ENCODE measurements at places on chromosomes 7 and 10. TPM values are rescaled to one million over a fixed set of nuclear protein-coding genes. Genes with fewer than 3 reads are reported as not detected.

Gene VAX1
- not detected for total RNA-seq

Gene HOXA10
- 1.1 TPM for total RNA-seq

Gene OPALIN
- total RNA-seq: not detected

Gene PKD2L1
- not detected for total RNA-seq

Gene TMEM196
- not detected for total RNA-seq

Gene CASTOR2
- total RNA-seq: 1.5 TPM

Gene SUN3
- not detected for total RNA-seq

Gene CD36
- 0.47 TPM for total RNA-seq

Gene GDF2
- total RNA-seq: not detected

Gene MRC1
- not detected for total RNA-seq

Gene GATA3
- 3.5 TPM for total RNA-seq

Gene AS3MT
- total RNA-seq: 3.2 TPM

Gene MACC1
- total RNA-seq: 1.4 TPM

Gene PRRT4
- total RNA-seq: 1.3 TPM

Gene XRCC2
- 4.6 TPM for total RNA-seq

Gene STAMBPL1
- total RNA-seq: 5.2 TPM

Gene C10orf105
- total RNA-seq: not detected

Gene MUC3A
- total RNA-seq: not detected

Gene BHLHA15
- 1.2 TPM for total RNA-seq

Gene LMTK2
- total RNA-seq: 7.6 TPM

Gene MYOF
- total RNA-seq: 123 TPM

Gene RSPH10B
- 0.62 TPM for total RNA-seq

Gene ABCC2
- total RNA-seq: 0.39 TPM

Gene OR6V1
- not detected for total RNA-seq

Gene CTAGE15
- total RNA-seq: 0.31 TPM

Gene FXYD4
- not detected for total RNA-seq

Gene HYAL4
- total RNA-seq: not detected

Gene GRM3
- total RNA-seq: not detected

Gene TUBB8
- not detected for total RNA-seq

Gene MSMB
- total RNA-seq: not detected

Gene NPC1L1
- total RNA-seq: not detected

Gene CTNNA3
- total RNA-seq: not detected

Gene ATP6V1F
- 171 TPM for total RNA-seq

Gene HACD1
- total RNA-seq: 27.8 TPM

Gene SLC18A3
- not detected for total RNA-seq

Gene CCDC136
- total RNA-seq: 0.39 TPM

Gene OR2A12
- total RNA-seq: not detected

Gene EVX1
- not detected for total RNA-seq

Gene RARRES2
- total RNA-seq: not detected

Gene IFIT2
- total RNA-seq: 0.62 TPM

Gene TMEM213
- not detected for total RNA-seq

Gene REPIN1
- 36.2 TPM for total RNA-seq

Gene CACNA2D1
- 1.7 TPM for total RNA-seq

Gene FOXI2
- not detected for total RNA-seq

Gene MOGAT3
- total RNA-seq: not detected

Gene PRLHR
- total RNA-seq: not detected

Gene CDK14
- total RNA-seq: 11.6 TPM

Gene SFTPA1
- total RNA-seq: not detected

Gene PTER
- total RNA-seq: 11.3 TPM

Gene ANK3
- total RNA-seq: 5.4 TPM

All from hair follicular keratinocyte (primary cell).